Erythroblast (primary cell): ENCODE measurements at places on chromosomes 2 and 18.

DNA sequence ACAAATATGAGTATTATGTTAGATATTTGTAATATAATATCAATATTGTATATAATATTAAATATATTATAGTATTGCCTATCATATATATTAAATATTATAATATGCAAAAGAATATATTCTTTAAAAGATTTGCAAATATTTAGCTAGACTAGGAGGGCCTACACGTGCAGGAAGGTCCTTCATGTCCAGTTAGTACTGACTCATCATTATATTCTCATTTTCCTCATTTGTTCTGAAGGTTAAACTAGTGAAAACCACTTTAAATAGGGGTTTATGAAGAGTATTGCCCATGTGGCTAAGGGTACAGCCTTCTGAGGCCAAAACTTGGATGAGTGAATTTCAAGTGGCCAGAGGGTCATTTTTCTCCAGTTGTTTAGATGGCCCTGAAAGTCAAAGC lies 293.0 kb upstream of the VRK2 start:
- DNase-seq = no peak

DNA sequence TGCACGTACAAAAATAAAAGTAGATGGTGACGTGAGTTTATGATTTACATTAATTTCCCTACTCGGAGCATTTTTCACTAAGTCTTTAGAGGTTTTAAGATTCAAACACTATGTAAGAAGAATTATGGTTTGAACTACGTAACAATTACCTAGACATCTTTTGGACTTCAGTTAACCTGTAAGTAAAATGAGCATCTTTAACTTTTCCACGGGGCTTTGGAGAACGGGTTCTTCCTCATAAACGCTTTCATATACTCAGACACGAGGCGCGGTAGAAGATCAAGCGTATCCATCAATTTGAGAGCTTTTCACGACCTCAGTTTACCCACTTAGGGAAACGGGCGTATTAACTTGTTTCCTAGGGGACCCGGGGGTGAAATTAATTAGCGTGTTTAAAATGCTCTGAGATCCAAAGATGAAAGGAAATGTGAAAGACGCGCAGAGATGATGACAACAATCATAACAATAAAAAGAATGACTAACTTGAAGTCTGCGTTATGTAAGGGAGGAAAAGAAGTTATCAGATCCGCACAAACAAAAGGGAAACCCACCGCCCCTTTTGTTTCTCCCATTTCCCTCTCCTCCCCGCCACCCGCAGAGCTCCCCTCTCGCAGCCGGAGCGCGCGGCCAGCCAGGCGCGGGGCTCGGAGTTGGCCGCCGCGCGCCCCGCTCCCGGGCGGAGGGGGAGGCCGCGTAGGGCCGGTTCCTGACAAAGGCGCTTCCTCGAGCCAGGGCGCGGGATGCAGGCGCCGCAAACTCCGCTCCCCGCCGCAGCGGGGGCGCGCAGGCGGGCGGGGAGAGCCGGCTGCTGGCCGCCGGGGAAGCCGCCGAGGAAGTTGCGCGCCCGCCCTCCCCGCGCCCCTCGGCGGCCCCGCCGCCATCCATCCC lies 807 bp downstream of the PELI1 start:
- peak; percentile 81 for DNase-seq

DNA sequence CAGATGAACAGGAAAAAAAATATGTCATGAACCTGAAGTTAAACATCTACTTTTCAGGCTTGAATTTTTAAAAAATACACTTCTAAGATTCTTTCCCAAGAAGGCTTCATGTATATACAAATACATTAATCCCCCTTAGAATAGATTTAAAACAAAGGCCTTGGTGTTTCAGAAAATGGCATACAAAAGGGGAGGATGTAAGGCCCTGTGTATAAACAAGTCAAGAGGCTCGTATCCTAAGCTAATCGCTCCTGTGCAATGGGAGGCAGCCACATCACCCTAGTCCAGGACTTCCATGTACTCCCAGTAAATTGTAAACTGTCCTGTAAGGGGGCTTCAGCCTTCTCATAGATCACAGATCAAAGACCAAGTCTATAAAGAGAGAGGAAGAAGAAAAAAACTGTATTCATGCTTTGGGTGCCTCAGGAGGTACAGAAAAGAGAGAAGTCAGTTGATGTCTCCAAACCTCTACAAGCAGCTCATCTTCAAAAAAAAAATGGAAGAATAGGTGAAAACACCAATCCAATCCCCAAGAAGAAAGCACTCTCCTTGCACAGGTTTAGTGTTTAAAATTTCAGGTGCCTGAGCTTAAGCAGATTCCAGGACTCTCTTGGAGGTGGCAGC lies 53.9 kb downstream of the ANKRD44 start:
- DNase-seq = no peak

DNA sequence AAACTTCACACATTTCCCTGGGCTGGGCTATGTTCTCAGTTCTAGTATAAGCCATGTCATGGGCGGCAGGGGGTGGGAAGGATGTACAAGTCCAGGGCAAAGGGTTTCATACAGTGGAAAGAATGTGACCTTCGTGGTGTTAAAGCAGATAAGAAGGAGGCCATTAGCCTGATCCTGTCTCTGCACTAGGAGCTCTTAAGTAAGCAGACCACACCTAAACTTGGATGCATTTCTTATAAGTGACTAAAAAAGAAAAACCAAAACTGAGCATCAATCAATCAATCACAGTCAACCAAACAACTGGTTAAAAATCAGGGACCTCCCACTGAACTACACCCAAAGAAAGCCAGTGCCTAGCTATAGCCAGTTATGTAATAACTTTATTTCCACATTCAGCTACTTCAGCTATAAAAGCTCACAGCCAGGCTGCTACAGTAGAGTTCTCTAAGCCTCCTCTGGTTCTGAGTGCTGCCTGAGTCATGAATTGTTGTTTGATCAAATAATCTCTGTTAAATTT lies 46.8 kb upstream of the RIOK3 start:
- DNase-seq = peak; percentile 22

DNA sequence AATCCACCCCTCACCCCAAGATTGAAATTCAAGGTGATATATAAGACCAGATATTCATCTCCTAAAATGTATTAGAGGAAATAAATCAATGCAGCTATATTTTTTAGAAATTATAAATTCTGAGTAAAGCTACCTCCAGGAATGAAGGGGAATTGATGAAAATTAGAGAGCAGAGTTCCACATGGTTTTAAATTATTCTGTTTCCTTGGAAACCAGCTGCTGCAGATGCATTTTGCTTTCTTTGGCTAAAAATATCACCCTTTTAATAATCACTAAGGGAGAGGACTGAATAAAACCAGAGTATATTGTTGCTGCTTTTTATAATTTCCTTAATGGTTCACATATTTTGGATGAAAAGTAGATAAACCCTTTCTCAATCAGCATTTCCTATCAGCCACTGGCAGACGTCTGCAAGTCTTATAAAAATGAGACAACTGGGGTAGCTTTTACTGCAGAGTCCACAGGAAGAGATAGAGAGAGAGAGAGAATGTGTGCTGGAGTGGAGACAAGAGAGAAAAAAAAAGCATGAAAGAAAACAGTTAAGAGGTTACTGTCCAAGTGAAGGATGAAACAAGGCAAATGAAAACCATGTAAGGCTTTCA lies 2.0 kb downstream of the CSRNP3 start:
- no peak for DNase-seq

DNA sequence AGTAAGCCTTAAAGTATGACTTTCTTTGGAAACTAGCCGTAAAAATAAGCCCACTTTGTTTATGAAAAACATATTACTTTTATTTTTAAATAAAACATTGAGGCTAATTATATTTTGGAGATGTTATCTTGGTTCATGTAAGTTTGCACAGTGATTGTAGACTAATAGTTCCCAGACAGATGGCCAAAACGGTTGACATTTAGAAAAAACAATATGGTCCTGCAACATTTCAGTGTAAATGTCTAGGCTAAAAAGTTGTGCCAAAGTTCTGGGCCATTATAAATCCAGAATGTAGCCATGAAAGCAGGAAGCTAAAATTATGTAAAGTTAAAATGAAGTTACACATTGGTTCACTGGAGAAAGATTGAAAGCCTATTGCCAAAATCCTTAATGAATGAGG lies 43.6 kb downstream of the SLC5A7 start:
- no peak for DNase-seq

DNA sequence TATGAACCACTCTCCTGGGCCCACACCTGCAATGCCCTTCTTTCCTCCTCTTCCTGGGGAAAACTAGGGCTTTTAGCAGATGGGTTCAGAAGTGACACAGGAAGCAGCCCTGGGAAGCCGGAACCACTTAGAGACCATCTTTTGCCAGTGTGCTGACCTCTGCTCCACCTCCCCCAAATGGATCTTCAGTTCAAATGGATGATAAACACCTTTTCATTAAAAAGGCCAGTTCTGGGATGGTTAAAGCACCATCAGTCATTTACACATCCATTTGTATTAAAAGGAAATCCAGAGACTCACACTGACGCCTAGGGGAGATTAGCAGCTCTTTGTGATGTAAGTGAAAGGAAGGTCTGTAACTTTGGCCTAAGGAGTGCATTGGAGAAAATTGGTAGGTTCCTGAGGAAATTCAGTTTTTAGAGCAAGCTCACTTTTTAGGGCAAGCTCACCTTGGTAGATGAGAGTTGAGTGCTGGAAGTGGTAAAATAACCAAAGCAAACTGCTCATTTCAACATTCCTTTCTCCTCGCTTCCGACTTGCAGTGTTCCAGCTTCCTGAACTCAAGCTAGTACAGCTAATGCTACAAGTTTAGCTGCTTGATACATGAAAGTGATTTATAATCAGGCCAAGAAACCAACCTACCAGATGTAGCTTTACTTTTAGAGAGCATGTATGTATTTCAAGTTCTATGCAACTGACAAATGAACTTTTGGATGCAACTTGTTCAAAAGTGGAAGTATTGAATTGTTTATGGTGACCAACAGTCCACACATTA lies 47.7 kb downstream of the ACTR2 start:
- DNase-seq = no peak

- DNase-seq = no peak
Measured at GRCh38 chr2:63034526-63034925, 16.1 kb upstream of the OTX1 start.

- no peak for DNase-seq
Measured at GRCh38 chr18:79867666-79868065, 69.9 kb downstream of the KCNG2 start.

DNA sequence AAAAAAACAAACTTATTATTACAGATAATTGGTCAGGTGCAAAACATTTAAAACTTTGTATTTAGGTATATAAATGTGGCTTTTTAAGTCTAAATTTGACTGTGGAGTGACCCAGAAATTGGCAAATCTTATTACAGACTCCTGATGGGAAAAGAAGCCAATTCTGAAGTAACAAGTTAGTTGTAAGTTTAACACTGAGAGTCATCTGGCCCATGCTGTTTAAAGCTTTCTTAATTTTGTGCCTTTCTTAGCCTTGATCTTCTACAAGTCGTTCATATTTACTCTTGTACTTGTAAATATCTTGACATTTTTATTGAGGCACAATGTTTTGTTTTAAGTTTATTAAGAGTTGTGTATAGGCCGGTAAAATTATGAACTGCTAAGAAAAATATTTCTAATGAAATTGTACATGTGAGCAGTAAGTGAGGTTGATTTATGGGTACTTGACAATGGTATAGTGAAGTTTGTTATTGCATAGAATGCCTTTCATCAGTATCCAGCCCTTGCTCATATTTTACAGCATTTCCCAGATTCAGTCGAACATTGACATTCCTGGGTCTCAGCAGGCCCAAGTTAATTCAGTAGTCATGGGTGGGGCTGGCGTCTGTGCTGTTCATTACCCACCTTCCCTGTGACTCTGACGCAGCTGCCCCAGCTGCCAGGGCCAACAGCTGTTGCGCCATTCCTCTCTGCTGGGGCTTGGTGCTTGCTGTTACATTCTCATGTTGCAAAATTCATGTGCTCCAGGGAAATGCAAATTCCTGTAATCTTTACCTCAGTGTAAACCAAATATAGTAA lies 121.4 kb downstream of the ZNF236 start:
- DNase-seq = no peak

GRCh38 chr18:58638441-58638840 lies 9.6 kb upstream of the ALPK2 start:
- no peak for DNase-seq

- DNase-seq = no peak
Measured at GRCh38 chr2:1731447-1731962, 12.8 kb downstream of the PXDN start.
